ENCODE measurements at places on chromosomes 16 and 17.

DNA sequence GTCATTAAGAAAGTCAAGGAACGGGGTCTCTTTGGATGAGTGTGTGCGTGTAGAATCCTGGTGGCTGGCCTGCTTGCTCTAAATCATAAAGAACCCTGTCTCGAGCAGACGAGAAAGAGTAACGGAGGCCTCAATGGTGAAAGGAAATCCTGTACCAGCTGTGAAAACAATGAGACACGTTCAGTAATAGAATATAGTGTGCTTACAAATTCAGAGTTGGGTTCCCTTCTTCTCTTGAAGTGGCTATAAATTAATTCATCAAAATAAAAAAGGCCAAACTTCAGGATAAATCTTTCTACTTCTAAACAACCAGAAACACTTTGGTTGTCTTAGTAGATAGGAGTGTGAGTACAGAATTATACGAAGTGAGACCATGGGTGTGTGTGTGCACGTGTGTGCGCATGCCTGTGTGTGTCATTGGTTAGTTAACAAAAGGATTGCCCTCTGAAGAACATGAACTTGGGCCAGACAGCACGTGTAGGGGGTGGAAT, 48.5 kb downstream of the WWOX start:
- no peak for DNase-seq

DNA sequence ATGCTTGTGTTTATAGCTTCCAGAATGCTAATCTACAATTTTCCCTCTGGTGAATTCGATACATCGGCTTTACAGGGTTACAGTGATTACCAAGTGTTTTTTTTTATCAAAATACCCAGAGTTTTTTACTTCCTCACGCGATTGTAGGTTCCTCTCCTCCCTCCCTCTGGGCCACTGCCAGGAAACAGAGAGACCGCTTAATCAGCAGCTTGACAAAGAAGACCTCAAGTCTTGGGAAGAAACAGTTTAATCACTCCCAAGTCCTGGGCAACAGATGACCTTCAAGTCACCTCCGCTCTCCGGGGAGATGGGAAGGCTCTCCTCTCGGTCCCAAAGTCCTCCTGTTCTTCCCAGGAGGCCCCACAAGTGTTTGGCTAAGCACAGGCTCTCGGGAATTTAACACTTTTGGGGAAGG, 23.5 kb downstream of the SMTNL2 start:
- no peak for DNase-seq

GRCh38 chr17:75869282-75870141, 8.9 kb downstream of the TRIM47 start:
- DNase-seq, result no peak

DNA sequence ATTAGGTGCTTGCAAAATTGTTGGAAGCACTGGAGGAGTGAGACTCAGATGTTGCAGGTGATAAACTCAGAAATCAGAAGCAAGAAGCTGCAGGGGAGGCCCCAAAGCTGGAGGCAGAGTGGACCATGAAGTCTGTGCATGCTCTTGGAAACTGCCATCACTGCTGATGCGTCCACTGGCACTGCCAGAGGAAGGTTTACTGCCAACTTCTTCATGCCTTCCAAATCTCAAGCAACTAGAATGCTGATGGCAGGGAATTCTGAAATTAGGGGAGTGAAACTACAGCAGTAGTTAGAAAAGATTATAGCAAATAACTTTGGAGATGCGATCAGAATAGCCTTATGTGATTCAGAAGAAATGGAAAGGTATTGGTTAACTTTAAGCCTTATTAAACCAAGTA, 277.1 kb upstream of the SDK2 start:
- no peak for DNase-seq

DNA sequence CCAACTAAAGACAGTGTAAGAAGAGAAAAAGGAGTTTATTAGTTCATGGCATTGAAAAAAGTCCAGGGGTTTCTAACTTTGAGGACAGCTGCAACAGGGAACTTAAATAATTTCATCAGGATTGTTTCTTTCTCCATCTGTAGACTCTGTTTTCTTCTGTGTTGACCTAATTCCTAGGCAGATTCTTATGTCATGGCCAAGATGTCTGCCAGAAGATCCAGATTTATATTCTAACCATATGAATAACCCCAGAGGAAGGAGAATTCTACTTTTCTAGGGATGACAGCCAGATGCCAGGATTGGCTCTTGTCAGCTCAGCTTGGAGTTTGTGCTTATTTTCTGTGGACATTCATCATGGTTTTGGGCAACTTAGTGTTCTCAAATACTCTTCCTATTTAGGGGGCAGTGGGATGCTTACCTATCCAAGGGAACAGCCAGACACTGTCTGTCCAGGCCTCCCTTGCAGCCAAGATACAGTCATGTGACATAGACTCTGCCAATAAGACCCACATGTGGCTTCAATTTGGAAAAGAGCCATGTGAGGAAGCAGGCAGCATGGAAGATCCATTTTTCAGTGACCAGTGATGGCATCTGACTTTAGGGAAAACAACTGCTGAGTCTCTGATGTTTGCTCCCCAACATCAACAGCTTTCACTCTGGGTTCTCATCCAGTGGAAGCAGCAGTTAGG, 18.2 kb downstream of the PCTP start:
- no peak for DNase-seq

DNA sequence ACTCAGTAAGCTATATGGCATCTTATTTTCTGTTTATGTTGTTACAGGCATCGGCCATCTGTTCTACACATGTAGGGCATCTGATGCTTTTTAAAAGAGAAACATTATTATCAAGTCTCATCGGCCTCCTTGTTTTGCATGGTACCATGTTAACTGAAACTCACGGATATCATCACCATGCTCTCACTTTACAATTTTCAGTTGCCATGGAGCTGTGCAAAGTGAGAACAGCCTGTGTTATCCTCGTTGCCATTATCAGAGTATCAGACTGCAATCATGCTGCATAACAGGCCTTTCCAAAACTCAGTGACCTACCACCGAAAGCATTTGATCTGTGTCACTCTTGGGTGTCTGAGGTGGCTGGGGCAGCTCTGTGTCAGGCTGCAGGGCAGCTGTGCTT, 110.3 kb downstream of the C17orf67 start:
- no peak for DNase-seq

DNA sequence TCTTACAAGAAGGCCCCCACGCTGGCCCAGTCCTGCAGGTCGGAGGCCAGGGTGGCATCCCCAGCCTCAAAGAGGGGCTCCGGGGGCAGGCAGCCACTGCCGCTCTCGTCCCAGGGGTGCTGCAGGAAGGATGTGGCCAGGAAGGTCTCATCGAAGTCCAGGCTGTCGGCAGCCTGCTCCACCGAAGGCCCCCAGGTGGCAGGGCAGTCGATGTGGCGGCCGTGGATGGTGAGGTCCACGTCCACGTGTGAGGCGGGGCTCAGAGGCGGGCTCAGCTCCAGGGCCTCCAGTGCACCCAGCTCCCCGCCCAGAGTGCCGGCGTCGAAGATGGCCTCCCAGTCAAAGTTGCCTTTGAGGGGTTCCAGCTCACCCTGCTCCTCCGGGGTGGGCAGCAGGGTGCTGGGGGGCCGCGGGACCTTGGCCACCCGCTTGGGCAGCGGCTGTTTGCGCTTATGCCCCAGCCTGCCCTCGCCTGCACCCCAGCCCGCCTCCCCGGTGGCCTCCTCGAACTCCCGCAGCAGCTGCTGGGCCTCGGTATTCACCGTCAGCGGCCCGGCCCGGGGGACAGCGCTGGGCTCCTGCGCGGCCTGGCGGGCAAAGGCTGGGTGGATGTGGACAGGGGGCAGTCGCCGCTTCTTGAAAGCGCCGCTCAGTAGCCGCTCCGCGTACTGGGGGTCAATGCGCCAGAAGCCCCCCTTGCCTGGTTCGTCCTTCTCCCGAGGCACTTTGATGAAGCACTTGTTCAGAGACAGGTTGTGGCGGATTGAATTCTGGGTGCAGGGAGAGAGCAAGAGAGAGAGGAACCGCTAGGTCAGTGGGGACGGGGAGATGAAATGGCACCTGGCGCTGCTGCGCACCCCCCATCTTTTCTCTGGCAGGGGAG, 3.5 kb downstream of the FOXJ1 start:
- no peak for DNase-seq

- DNase-seq, result no peak
Observed at GRCh38 chr16:20409398-20410120, at the start of gene ACSM5. Gene ACSM5, plus strand, starts transcription at chr16:20409534. Its CDS starts 1,951 bp downstream, at chr16:20411485.

GRCh38 chr16:79640513-79641360, 40.2 kb upstream of the MAF start:
- no peak for DNase-seq

DNA sequence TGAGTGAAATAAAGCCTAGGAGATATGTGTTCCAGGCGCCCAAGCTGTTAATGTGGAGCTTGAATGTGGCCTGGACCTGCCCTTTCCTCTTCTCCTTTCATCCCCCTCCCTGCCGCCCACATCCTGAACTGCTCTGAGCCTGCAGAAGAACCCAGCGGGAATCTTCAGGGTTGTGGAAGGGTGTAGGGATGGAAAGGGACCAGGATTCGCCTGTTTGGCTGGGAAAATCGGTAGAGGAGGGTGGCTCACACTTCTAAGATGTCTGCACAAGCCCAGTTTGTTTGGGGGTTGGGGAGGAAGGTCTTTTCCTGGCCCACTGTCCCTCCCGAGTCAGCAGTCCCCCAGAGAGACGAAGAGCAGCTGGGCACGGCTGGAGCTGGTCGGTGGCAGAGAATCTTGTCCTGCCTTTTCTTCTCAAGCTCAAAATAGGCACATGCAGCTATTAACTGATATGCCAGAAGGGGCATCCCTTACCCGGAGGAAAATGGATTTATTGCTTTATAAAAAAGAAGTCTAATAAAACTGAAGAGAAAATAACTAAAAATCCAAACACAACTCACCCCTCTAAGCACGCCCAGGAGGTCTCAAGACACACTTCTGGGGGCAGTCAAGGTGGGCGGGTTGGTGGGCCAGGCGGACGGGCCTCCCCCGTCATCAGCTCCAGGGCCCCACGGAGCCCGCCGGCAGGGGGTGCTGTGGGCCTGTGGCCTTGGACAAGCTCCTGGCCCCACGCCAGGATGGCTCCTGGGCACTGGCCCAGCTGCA, 11.5 kb upstream of the PITPNA start:
- peak; percentile 16 for DNase-seq

All from stimulated activated CD4-positive, alpha-beta T cell treated with anti-CD3 and anti-CD28 coated beads, Interleukin-2, amount 100 ng/mL, for 4 hours (primary cell).